ENCODE measurements at places on chromosomes 2 and 18.

- DNase-seq = no peak
Observed at GRCh38 chr2:147913701-147914480, 69.1 kb downstream of the ACVR2A start.

DNA sequence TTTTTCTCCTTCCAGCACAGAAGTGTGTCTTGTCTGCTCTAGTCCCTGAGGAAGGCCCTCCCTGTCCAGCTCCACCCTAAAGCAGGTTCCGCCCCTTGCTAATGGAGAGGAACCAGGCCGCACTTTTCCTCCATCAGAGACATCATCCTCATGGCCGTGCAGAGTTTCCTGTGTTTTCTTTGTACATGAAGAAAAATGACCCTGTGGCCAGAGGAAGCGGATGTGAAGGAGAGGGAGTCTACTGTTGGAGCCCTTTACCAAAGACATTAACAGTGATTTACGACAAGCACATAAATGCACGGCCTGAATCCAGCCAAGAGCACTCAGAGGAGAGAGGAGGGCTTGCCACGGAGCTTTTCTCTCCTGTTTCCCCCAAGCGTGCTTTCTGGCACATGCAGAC lies 109.5 kb downstream of the RNF144A start:
- no peak for DNase-seq

DNA sequence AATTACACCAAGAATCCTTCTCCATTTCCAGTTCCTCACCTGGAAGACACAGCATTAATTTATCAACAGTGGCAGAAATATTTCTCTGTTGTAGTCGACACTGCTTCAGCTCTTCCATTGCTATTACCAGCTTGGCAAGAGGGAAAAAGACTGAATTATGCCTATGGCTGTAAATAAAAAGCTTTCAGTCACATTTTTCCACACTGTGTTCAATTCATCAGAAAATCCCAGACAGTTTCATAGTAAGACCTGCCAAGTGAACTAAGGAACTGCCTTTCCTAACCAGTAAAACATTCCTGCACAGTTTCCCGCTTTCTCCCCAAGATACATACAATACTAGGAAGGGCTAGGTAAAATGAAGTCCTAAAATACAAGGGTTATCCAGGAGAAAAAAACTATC lies 94.7 kb downstream of the EXOC6B start:
- no peak for DNase-seq

DNA sequence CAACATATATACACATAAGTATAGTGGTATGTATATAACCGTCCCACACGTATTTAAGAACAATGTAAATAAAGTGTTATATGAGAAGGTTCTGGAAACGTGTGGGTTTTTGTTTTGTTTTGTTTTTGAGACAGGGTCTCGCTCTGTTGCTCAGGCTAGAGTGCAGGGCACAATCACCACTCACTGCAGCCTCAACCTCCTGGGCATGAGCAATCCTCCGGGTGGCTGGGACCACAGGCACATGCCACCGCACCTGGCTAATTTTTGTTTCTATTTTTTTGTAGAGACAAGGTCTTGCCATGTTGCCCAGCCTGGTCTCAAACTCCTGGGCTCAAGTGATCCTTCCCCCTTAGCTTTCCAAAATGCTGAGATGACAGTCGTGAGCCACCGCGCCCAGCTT lies 6.2 kb downstream of the ADAM17 start:
- no peak for DNase-seq

- DNase-seq = no peak
Observed at GRCh38 chr2:118319271-118319684, 231.0 kb downstream of the INSIG2 start.

DNA sequence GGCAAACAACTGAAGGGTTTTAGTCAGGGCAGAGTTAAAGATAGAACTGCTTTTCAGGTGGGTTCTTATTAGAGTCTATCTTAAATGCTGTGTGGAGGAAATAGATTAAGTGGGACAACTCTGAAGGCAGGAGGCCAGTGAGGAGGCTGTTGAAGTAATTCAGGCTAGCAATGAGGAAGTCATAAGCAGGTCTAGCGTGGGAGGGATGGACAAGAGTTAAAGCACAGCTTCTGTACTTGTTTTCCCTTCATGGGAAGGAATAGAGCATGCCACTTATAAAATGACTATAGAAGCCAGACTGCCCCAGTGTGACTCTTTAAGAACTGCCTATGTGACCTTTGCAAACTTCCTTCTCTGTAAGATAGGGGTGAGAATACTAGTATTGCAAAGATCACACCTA lies 202.0 kb upstream of the LRRTM1 start:
- DNase-seq = no peak

GRCh38 chr2:223594831-223595230 lies 7.3 kb downstream of the SCG2 start:
- no peak for DNase-seq

- DNase-seq = no peak
Observed at GRCh38 chr2:215316336-215316735, 4.5 kb downstream of the ATIC start.

- no peak for DNase-seq
Observed at GRCh38 chr2:195648787-195649186, 8.2 kb upstream of the SLC39A10 start.

GRCh38 chr2:206937555-206937954 lies 1.8 kb upstream of the CPO start:
- no peak for DNase-seq

GRCh38 chr2:238561230-238561629 lies 134.5 kb downstream of the ASB1 start:
- no peak for DNase-seq

- no peak for DNase-seq
Observed at GRCh38 chr2:179613701-179614100, 247.7 kb downstream of the ZNF385B start.

DNA sequence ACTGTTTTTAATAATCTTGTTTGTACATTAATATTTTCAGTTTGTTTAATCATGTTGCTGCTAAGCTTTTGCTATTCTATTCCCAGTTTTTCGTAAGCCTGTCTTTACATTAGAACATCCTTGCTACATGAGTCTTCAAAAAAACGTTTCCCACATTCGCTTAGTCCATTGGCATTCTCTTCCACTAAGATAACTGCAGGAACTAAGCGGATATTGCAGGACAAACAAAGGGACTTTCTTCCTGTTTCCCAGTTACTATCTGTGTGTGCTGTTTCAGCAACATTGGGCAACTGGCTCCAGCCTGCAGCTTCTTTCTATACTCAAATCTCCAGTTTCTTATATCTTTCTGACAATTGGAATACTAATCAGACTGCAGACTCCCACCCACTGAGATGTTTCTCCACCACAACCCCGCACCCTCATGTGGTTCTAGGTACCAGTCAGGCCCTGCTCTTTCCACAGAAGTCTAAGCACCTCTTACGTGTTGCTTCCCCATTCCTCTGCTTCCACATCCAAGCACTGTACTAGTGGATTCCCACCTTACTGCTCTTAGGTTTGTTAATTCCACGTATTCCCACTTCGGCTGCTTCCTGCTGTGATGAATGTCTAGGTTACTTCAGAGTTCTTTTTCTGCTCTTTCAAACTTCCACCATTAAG lies 420.3 kb downstream of the LRRTM4 start:
- no peak for DNase-seq

GRCh38 chr2:52639692-52640091 lies 1127.9 kb upstream of the CHAC2 start:
- DNase-seq = peak; percentile 36

DNA sequence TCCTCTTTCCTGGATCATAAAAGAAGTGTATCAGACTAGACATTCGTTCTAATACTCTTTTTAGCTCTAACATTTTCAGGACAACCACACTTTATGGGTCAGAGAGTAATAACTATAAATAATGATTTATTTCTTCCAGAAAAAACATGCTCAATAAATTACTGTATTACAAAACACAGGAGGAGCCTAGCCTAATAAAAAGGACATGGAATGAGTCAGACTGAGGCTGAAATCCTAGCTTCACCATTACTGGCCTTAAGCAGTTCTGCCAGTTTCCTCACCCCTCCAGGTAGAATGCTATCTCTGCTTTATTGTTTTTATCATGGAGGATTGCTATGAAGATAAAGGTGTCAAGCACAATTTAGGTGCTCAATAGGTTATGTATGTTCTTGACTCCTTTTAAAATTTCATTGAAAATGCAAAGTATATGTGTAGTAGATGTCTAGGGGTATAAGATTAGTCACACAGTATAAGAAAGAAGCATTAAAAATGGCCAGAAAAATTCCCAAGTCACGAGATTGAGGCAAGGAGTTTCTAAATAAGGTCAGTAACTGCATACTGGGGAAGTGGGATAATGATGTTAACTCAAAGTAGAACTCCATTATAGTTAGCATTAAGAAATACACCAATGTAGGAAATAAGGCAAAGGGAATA lies 105.5 kb upstream of the NEUROD1 start:
- DNase-seq = no peak

- no peak for DNase-seq
Observed at GRCh38 chr18:28666216-28666615, 489.3 kb upstream of the CDH2 start.

GRCh38 chr2:232043966-232044365 lies 82.5 kb downstream of the DIS3L2 start:
- no peak for DNase-seq

DNA sequence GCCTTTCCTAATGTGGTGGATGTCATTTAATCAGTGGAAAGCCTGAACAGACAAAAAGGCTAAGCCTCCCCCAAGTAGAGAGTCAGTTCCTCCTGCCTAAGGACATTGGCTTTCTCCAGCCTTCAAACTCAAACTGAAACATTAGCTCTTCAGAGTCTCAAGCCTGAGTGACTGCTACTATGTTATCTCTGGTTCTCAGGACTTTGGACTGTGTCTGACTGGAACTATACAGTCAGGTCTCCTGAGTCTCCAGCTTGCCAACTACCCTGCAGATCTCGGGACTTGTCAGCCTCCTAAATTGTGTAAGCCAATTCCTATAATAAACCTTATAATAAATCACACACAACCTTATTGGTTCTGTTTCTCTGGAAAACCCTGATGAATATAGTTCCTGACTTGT lies 12.6 kb downstream of the HYCC2 start:
- no peak for DNase-seq

DNA sequence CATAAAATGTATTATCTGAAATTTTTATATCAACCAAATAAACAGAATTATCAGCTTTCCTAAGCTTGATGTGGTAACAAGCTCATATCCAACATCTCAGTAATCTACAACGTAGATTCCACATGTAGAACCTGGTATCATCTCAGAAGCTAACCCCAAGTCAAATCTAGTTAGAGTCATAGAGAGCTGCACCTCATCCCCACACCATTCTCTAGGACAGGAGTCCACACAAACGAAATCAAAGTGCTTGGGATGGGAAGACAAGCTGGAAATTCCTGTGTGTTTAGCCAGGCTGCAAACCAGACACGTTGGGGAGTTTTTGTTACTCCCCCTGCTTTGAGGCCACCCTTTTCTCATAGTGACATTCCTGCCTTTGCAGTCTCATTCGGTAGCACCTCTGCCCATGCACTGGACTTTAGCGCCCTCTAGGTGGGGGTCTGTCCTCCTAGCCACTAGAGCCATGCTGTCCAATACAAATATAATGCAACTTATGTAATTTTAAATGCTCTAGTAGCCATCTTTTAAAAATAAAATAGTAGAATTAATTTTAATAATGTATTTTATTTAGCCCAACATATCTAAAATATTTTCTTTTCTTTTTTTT lies 28.1 kb upstream of the SATB2 start:
- peak; percentile 56 for DNase-seq

DNA sequence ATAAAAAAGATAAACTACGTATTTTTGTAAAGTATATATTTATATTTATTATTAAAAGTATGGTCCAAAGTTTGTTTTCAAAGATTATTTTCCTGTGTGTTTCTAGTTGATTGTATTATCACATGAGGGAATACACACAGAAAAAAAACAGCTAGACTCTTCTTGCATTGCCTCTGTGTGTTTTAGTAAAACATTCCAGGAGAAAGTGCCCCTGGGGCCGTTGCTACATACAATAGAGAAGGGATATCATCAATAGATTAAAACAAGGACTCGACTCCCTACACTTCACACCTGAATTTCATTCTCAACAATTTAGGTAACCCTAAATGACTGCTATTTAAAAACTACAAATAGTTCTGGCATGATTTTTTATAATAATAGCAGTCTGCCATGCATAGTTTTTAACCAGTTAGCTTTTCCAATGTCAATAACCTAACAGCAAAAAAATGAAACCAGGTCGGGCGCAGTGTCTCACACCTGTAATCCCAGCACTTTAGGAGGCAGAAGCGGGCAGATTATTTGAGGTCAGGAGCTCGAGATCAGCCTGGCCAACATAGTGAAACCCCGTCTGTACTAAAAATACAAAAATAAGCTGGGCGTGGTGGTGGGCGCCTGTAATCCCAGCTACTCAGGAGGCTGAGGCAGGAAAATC lies 171.3 kb downstream of the DNAH6 start:
- no peak for DNase-seq

DNA sequence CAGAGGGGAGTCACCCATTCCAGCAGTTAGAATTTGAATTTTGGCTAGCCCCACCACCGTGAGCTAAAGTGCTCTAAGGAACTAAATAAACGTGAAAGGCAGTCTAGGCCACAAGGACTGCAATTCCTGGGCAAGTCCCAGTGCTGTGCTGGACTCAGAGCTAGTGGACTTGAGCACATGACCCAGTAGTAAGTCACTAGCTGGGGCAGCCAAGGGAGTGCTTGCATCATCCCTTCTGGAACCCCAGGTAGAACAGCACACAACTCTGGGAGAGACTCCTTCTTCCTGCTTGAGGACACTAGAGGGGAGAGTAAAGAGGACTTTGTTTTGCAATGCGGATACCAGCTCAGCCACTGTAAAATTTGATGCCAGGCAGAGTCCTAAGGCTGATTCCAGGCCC lies 672.2 kb downstream of the CPS1 start:
- DNase-seq = no peak

DNA sequence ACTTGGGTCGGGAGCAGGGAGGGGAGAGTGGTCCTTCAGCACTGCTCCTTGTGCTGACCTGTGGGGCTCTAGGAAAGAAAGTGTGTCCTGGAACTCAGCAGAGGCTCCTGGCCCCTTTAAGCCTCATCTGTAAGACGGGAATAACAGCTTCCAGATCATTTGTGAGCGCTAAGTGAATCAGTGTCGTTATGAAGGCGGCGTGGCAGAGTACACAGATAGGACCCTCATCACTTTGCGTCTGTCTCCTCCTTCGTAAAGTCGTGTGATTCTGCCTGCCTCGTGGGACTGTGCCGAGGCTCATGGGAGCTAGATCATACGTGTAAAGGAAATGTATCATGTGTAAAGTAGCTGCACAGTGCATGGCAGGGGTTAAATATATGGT lies 18.6 kb downstream of the COLEC11 start:
- no peak for DNase-seq

DNA sequence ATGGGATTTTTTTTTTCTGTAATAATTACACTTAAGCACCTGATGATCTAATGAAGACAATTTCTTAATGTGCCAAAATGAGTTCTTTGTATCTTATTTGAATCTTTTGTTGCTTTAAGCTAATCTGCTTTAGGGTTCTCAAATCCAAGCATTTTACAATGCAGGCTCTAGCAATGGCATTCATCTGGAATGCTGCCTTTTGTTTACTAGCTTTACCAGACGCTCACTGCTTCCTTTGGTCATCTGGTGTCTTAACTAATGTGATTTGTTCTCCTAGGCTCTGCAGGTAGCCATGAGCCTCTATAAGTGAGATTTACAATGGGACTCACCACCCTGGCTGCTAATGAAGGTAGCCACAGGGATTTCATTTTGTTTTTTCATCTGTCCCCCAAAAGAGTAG lies 100.3 kb downstream of the GREB1L start:
- DNase-seq = no peak

All from brain microvascular endothelial cell (primary cell).